ENCODE measurements at places on chromosomes 16 and 17.

DNA sequence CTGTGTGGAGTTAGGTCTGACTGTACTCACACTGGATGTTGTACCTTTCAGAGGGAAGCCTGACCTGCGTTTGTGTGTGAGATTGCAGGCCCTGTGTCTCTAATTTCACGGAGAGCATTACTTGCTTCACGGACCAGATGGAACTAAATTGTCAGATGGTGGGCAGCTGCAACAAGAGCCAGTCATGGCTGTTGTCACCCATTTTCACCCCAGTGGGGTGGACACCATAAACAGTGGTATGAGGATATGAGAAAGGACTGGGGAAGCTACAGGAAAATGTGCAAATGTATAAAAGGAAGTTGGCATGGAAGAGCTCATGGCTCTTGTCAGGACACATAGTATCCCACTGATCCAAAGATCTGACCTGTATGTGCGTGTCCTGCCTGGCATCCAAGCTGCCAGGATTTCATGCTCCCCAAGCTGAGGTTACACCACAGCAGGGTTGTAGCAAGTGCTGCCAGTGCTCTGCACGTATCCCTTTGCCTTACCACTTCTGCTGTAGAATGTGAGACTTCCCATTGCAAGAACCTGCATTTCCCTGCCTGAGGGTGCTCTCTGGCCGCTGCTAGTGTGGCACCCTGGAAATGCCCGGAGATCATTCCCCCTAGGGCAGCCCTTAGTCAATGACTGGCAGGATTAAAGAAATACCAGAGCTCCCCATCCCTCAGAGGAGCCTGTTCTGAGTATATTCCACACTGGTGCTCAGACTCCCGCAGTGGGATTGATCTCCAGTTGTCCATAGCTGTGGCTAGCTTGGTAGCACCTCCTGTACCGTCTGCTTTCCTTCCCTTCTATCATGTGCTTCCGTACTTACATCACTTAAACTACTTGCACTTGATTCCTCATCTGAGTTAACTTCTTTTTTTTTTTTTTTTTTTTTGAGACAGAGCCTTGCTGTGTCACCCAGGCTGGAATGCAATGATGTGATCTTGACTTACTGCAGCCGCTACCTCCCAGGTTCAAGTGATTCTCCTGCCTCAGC is 70.4 kb upstream of the TANC2 start:
- no peak for DNase-seq

- no peak for DNase-seq
These were observed 6.3 kb downstream of the XYLT2 start for GRCh38 chr17:50352072-50352692.

- DNase-seq = no peak
These were observed 21.7 kb upstream of the ABCC11 start for GRCh38 chr16:48269011-48269410.

GRCh38 chr17:41118721-41119120 is 548 bp upstream of the KRTAP4-11 start:
- no peak for DNase-seq

- DNase-seq = no peak
These were observed 18.4 kb downstream of the SYT17 start for GRCh38 chr16:19186408-19186807.

DNA sequence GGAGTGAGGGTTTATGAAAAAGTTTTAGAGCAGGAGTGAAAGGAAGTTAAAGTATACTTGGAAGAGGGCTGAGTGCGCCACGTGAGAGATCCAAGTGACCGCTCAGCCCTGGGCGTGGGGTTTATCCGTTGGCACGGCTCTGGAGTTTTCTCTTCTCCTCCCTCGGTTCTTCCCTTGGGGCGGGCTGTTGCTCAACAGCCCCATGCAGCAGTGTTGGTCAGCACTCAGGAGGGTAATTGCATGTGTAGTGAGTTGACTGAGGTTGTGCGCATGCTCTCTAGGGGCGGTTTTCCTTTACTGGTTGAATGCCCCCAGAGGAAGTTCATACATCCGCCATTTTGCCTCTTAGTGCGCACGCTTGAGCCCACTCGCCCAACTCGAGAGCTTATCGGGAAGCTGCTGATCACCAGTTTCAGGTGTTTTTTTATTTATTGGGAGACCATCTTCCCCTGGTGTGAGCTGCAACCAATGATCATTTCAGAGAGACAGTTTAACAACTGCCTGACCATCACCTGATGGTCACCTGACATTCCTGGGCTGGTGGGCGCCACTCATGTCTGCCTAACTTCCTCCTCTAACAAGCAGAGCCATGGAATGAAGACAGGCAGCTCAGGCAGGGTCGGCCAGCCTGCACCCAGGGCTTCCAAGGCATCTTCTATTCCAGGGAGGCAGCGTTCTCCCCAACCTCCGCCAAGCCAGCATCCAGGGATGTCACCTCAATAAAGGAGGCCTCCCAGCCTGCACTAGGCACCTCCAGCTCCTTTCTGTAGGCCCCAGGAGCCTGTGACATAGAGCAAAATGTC is 41.3 kb upstream of the DNAH17 start:
- DNase-seq = no peak

GRCh38 chr16:51153577-51154031 is 2.5 kb upstream of the SALL1 start:
- no peak for DNase-seq

DNA sequence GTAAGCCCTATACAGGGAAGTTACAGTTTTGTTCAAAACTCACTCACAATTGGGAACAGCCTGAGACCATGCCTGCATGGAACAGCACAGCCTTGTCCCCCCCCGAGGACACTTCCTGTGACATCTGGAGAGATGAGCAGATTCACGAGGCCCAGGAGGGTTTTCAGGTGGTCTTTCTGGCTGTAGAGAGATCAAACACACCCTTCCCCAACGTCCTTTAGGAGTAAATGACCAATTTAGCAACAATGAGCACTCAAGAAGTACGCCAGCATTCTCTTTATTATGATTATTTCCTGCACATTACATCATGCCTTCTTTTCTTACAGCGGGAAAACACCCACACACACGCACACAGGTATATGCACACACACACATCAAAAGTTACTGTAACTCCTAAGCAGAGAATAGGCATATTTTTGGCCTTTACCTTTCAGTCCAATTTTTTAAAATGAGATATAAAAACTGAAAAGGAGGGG is 39.0 kb downstream of the ADCY9 start:
- DNase-seq = no peak

- no peak for DNase-seq
These were observed 5.5 kb downstream of the SLC43A2 start for GRCh38 chr17:1623057-1623630.

- peak; percentile 89 for DNase-seq
These were observed 69.3 kb upstream of the TOB1 start for GRCh38 chr17:50935221-50935995.

GRCh38 chr17:76710863-76711611 is at the start of gene MXRA7:
Gene MXRA7 (minus strand): TSS chr17:76710965. CDS start chr17:76710946, 19 bp downstream.
- peak; percentile 79 for DNase-seq

- DNase-seq = no peak
These were observed 25.6 kb upstream of the CNOT1 start for GRCh38 chr16:58655215-58655596.

All from lower lobe of right lung (tissue), 2 donors.